Amygdala (tissue), 56 donors: ENCODE measurements at places on chromosomes 6 and 20.

GRCh38 chr6:7341989-7342742, 29.2 kb upstream of the SSR1 start:
- no peak for DNase-seq

DNA sequence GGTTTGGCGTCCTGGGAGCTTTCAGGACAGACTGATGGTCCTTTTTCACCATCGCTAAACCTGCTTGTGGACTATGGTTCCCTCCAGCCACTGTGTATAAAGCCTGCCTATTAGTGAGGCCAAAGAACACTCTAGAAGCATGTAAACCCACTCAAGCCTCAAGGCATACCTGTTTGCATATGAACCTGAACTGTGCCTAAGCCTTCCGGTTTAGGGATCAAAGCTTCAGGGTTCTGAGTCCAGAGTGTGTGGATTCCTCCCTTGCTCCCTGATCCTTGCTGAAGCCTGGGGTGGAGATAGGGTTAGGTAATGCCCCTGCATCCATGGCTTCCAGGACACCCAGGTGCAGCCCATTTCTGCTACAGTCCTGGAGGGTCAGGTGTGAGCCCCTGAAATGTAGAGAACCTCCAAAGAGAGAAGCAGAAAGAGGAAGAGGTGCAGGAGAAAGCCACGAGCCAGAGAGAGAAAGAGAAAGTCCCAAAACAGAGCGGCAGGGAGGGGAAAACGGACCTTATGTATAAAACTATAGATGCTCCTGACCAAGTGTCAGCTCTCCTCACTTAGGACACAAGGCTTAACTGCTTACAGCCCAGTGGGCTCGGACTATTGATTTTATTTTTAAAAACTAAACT, 93.3 kb downstream of the SCML4 start:
- no peak for DNase-seq

GRCh38 chr6:2718334-2719092, 32.2 kb downstream of the MYLK4 start:
- DNase-seq: no peak

DNA sequence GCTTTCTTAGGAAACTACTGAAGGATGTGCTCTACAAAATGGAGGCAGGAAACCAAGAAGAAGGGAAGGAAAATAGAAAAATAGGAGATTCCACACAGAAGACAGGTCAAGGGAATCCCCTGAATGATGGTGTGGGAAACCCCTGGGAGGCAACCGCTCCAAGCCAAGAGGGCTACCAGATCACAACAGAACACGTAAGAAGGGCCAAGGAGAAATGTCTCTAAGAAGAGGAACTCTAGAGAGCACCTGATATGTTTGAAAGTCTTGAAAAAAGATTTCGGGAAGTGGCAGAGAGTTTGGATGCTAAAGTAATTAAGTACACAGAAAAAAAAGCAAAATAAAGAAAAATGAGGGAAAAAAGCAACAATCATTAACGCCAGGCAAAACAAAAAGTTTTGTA, 7.1 kb downstream of the KIF13A start:
- no peak for DNase-seq

DNA sequence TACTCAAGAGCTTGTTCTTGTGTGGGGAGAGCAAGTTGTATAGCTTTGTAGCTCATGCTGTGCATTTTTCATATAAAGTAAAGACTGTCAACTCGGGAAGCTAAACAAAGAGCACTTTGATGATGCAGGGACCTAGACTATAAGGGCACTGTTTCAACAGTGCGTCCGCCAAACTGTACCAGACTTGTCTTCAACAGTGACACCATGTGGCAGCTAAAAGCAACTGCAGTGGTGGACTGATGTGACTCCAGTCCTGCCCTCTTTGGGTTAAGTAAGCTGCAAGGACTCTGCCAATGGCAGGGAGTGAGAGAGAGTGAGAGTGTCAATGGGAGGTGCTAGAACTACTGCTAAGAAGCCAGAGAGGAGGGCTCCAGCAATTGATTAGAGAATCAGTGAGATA, 48.1 kb upstream of the MC3R start:
- no peak for DNase-seq

- DNase-seq: no peak
These were observed 243.2 kb downstream of the ARID1B start for GRCh38 chr6:157020398-157020797.

DNA sequence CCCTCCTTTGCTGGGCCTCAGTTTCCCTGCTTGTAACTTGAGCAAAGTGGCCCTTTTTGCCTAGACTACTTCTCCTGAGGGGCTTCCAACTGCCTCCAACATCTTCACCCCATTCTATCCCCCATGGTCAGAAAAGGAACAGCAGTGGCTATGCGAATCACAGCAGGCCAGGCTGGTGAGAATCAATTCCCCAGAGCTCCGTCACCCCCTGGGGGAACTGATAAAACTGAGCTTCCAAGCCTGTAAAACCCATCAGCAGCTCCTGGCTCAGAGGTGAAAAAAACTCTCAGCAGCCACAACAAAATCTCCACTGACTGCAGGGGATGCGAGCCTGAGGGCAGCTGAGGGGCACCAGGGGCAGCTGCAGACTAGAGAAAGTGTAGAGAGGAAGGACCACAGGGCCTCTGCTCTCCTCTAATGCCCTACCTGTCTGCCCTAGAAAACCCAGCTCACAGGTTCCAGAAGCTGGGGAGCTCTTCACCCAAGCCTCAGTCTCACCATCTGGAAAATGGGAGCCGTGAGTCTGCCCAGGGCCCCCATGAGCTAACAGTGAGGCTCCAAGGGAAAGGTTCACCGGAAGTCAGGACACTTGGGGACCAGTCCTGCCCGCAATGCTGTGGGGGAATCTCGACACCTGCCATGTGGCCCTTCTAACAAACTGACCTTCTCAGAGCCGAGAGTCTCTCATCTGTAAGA, 120.6 kb downstream of the GRM4 start:
- DNase-seq: no peak

DNA sequence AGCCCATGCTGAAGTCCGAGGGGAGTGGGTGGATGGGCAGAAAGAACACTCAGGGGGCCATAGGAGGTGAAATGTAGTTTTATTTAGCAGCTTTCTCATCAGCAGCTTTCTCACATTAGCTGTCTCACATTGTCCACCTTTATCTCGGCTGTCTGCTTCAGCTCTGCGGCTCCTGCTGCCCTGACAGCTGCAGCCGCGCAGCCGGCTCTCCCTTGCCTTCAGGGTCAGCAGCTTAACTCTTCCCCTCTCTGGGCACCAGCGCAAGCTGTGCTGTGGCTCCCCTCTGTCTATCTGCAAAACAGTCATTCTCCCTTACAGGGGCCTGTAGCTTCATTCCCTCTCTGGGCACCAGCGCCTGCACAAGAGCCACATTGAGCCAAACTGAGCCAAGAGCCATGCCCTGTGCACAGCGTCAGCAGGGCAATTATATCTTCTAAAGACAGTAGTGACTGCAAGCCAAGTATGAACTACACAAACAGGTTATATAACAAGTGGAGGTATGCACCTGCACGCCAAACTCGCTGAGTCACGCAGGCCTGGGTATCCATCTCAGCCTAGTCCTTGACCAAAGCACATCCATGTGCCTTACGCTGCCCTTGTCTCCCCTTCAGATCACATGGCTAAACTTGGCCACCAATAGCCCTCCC, 198.8 kb downstream of the EYA2 start:
- DNase-seq: no peak

- no peak for DNase-seq
These were observed 102.2 kb upstream of the RALGAPA2 start for GRCh38 chr20:20814685-20815084.

- no peak for DNase-seq
These were observed 318.2 kb downstream of the ZFAND3 start for GRCh38 chr6:38137608-38138265.

DNA sequence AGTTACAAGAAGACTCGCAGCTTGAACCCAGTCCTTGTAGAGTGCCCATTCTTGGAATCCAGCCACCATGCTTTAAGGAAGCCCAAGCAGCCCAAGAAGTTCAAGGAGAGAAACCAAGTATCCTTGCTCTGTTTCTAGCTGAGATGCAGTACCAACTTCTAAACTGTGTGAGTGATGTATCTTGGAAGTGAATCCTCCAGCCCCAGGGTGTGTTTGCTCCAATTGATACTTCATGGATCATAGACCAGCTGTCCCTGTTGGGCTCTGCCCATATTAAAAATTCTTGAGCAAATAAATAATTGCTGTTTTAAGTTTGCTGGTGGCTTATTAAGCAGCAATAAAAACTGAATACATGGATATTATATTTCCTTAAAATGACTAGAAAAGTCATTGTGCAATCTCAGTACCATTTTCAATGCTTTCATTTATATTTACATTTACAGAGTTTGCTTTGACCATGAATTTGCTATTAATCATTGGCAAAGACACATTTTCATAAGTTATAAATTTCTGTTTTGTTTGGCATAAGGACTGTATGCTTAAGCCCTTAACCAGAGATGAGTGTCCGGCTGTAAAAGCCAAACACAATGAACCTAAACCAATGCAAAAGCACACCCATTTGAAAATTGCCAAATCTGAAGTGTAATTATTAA, 9.2 kb downstream of the SPTLC3 start:
- DNase-seq: no peak

DNA sequence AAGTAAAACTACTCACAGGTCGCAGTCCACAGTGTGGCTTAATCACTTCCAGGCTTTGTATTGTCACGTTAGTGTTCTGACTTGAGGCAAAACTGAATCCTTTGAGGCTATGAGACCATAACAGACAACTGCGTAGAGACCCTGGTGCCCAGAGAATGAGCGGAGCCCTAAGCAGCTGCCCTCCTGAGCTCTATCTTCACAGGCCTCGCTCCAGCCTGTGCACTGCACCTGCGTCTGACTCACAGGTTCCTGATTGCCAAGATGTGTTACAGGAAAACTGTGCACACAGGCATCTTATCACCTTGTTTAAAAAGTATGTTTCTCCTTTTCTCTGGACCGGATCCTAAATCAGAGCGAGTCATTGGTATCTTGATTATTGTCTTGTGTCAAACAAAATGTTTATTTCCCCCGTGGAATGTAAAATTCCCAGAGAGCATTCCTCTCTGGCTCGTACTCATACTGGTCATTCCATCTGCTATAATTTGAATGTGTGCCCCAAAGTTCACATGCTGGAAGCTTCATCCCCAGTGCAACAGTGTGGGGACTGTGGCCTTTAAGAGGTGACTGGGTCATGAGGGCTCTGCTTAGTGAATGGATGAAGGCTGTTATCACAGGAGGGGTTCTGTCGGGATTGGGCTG, 25.7 kb downstream of the PRR18 start:
- no peak for DNase-seq

- DNase-seq: peak; percentile 15
These were observed 60.5 kb downstream of the ZMYND8 start for GRCh38 chr20:47295921-47296426.

- no peak for DNase-seq
These were observed 19.4 kb downstream of the RSPO4 start for GRCh38 chr20:982754-983153.

GRCh38 chr20:17403461-17403860, 127.7 kb downstream of the BFSP1 start:
- no peak for DNase-seq

- DNase-seq: no peak
These were observed 280.4 kb downstream of the UBE3D start for GRCh38 chr6:82785206-82785605.

DNA sequence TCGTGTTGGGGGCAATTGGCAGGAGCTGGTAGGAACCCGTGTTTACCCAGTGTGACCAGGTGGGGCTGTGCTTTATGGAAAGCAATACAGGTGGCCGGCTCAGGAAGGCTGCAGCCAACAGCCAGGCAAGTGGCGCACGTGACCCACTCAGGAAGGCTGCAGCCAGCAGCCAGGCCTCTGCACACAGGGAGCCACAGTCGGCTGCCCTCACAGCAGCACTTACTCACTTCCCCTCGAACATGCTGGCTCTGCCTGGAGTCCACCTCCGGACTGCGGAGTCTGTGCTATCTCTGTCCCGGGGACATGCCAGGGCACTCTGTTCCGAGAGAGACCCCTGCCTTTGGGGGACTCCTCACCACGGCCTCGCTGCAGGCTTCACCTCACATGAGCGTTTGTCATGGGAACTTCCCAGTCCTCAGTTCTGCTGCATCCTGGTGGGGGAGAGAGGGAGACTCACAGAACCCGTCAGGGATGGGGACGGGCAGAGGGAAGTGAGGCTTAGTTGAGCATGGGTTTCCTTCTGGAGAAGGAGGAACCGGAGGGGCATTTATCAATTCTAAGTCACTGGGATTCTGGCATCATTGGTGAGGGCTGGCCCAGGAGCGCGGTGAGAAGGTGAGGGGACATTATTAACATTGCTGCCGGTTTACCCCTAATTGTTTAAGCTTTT, 76.8 kb downstream of the TTLL2 start:
- no peak for DNase-seq

- no peak for DNase-seq
These were observed 106.6 kb downstream of the NOL4L start for GRCh38 chr20:32478576-32478975.

- no peak for DNase-seq
These were observed 161.6 kb upstream of the EXOC2 start for GRCh38 chr6:854406-855118.

GRCh38 chr6:81511423-81511822, 241.1 kb downstream of the TENT5A start:
- no peak for DNase-seq

- DNase-seq: no peak
These were observed 319.6 kb downstream of the FARS2 start for GRCh38 chr6:5580736-5581581.

DNA sequence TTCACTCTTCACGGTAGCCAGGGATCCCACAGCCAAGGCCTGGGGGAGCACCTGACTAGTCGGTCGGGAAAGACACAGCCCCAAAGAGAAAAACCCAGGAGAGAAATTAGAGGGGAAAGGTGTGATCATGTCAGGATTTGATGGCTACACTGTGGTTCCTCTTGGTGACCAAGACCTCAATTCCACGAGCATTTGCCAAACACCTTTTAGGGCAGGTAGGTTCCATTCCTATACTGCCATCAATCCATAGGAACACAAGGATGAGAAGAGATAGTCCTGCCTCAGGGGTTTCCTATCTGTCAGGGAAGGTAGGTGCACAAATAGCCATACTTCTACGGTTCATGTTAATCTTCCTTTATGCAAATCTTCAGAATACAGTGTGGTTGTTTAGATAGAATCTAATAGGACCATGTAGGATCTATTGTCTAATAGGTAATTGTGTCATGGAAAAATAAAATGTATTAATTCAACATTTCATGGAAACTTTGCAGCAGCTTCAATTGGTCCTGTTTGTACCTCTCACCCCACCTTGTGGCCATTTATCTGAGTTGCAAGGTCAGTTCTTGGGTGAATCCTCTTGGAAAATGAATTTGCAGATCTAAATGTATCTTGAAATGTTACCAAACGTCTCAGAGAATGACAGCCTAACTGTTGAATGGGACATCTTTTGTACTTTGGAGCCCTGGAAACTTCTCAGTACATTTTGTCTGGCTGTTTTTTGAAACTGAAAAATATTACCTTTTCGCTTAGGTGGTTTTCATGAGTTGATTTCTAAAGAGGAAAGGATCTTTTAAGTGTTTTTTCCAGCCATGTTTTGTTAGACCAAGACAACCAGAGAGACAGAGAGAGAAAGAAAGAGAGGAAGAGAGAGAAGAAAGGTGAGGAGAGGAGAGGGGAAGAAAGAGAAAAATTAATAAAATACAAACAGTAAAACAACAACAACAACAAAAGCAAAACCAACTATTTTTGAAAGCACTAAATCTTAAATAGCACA, 33.7 kb upstream of the IYD start:
- DNase-seq: no peak
